NCI-H187 (cell line): ENCODE measurements at places on chromosomes 1 and 21.

DNA sequence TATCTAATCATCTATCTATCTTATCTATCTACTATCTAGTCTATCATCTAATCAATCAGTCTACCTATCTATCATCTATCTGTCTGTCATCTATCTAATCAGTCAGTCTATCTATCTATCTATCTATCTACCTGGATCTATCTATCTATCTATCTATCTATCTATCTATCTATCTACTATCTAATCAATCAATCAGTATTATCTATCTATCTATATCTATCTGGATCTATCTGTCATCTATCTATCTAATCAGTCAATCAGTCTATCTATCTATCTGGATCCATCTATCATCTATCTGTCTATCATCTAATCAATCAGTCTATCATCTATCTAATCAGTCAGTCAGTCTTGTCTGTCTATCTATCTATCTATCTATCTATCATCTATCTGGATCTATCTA, 26.9 kb upstream of the C1orf174 start:
- no peak for DNase-seq

GRCh38 chr21:42440187-42440792, 36.6 kb downstream of the UBASH3A start:
- no peak for DNase-seq

DNA sequence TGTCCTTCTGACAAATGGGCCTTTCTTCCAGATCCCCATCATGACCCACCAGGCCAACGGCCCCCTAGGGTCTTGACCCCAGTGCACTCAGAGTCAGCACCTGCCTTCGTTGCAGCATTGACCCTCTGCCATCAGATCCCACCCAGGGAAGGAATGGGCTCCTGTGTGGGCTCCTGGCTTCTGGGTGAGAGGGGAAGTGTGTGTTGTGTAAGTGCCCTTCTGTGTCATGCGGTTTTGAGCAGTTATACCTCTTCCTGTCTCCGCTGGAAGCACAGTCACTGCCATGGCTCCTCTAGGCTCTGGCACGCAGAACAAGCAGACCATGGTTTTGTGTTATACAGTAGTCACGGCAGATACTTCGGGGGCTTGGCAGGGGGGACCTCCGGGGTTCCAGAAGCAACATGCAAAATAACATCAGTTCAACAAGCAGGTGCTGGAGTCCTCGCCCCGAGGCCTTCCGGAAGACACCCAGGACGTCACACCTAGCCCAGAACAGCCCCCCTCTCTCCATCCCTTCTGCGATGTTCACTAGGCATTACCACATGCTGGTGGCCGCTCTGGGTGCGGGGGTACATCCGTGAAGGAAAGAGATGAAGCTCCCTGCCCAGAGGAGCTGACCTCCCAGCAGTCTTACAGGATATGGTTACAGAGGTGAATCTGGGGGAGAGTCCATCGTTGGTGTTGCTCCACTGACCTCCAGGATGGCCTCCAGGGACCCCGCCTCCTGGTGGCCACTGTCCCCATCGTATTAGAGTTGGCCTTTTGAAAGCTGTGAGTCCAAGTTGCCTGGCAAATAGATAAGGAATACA, 17.4 kb upstream of the KCNAB2 start:
- no peak for DNase-seq

DNA sequence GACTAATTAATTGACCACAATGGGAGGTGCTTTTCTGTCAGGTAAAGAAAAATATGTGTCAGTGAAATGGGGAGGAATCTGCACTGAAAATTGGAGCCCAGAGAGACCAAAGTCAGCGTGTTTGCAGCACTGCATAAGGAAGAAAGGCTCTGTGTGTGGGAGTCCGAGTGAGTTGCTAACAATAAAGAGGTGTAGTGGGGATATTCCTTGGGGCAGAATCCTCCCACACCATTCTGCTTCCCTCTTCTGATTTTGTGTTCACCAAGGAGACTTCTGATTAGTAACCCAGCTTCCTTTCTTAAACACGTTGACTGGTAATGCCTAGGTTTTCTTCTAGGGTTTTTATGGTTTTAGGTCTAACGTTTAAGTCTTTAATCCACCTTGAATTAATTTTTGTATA, 240.5 kb downstream of the RPS6KC1 start:
- no peak for DNase-seq

- DNase-seq = peak; percentile 23
Observed at GRCh38 chr1:223143537-223144248, 645 bp upstream of the TLR5 start.

DNA sequence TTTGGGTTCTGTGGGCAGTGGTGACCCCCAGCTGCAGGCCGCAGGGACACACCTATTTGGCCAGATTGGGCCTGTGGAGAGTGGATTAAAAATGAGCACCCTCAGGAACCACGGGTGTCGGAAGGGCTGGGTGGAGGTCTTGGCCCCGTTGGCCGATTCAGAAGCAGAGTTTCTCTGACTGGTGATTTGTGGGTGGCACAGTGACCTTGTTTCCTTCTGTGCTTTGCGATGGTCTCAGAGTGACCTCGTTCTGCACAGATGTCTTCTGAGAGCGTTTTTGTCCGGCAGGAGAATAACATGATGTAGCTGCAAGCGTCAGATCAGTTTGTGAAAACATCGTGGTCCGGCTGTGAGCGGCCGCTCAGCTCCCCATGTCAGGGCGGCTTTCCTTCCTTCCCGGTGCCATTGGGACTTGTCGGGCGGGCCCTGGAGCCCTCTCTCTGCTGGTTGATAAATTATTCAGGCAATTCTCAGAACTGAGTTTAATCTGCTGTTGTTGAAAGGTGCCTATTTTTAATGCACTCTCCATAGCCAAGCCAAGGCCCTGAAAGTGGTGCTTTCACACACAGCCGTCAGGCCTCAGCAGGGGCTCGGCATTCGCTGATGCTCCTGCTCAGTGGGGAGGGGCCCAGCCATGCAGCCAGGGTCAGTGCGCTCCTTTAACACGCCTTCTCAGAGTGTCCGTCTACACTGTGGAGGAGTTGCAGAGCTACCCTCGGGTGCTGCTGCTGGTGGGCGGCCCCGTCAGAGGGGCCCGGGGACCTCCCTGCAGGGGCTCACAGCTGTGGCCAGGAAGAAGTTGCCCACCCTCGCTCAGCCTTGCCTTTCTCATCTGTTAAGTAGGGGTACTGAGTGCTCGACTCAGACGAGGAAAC, 26.8 kb downstream of the TRPM2 start:
- DNase-seq = no peak

- DNase-seq = no peak
Observed at GRCh38 chr1:38558500-38559445, 300.8 kb downstream of the RRAGC start.

DNA sequence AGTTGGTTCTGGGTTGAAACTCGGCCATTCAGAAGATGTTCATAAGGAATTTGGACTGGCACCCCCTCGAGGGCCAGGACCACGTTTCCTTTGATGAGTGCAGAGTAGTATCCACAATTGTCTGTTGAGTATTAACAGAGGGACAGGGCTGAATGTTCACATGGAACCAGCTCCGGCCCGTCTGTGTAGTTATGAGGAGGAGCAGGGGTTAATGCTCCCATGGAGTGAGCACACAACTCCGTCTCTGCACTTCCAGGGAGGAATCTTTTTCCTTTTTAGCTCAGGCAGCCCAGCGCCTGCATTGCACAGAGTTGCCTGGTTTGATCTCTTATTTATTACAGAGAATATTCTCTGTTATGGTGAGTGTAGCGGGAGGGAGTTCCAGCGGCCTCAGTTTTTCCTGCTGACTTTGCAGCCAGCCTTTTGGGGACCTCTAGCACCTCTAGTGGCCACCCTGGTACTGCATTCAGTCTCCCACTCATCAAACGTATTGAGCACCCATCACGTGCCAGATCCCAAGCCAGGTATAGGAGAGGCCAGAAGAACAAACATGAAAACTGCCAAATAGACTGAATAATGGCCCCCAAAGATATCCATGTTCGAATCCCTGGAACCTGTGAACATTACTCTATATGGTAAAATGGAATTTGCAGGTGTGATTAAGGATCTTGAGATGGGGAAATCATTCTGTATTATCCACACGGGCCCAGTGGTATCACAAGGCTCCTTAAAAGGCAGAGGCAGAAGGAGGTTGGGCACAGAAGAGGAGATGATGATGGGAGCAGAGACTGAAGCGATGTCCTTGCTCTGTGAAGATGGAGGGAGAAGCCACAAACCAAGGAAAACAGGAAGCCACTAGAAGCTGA, 167.7 kb upstream of the CSF3R start:
- DNase-seq = peak; percentile 33

DNA sequence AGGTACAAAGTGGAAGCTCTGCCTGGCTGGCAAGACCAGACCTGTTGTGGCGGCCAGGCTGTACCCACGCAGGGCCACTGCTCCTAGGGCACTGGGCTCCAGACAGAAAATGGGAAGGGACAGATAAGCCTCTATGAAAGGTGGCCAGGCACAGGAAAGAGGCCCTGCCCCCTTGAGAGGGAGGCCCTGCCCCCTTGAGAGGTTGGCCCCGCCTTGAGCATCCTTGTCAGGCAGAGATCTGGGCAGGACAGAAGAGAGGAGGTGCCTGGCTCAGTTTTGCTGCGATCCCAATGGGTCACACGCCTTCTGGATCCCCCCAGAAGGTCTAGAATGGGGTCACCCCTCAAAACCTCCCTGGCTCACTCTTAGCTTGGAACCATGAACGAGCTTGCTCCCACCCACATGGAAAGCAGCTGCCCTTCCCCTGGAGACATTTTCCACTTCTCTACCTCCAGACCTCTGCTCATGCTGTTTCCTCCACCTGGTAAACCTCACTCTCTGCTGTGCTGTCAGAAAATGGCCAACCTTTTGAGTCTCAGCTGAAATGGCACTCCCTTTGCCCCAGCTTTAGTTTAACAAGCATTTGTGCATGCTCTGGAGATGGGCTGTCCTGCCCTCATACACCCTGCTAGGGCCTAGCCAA, 17.5 kb upstream of the ECE1 start:
- DNase-seq = no peak

DNA sequence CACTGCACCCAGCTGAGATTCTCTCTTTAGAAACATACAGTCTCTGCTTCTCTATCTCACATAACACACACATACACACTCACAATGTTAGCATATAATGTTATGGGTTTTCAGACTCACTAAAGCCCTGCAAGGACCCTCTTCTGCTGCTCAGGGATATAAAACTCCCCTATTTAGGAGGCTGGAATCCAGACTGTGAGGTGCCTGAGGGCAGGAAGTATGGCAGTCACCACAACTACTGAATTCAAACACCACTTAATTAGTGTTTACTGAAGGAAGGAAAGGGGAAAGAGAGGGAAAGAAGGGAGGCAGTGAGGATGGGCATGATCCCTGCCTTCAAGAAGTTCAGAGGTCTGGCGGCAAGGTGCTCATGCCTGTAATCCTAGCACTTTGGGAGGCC, 7.8 kb upstream of the CDK18 start:
- no peak for DNase-seq

- no peak for DNase-seq
Observed at GRCh38 chr1:228453022-228453560, 34.1 kb upstream of the RNF187 start.

DNA sequence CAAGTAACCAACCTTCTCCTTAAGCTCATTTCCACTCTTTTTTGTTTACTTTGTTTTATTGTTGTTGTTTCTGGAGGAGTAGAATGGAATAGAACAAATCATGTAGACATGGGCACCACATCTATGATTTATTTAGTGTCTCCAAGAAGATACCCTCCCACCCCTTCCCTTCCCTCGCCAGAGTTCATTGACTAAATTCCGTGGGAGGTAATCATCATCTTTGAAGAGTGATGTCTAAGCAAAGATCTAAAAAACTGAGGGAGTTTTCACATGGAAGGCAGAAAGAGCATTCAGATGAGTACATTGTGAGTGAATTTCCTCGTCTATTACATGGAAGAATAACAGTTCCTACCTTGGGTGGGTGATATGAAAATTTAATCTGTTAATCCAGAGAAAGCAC, 136.2 kb downstream of the SEC16B start:
- DNase-seq = no peak

- DNase-seq = no peak
Observed at GRCh38 chr1:31955917-31956736, 18.0 kb upstream of the PTP4A2 start.

- no peak for DNase-seq
Observed at GRCh38 chr1:64890699-64891447, 75.5 kb downstream of the JAK1 start.

- no peak for DNase-seq
Observed at GRCh38 chr1:207848234-207848633, 62.7 kb downstream of the CD34 start.

- no peak for DNase-seq
Observed at GRCh38 chr1:42456754-42457089, 379 bp downstream of the PPCS start.

GRCh38 chr1:150981805-150982712, at the start of gene ANXA9:
TSS of gene ANXA9 (plus strand) at chr1:150982292. CDS start at chr1:150983106, 814 bp downstream.
- DNase-seq = peak; percentile 50

DNA sequence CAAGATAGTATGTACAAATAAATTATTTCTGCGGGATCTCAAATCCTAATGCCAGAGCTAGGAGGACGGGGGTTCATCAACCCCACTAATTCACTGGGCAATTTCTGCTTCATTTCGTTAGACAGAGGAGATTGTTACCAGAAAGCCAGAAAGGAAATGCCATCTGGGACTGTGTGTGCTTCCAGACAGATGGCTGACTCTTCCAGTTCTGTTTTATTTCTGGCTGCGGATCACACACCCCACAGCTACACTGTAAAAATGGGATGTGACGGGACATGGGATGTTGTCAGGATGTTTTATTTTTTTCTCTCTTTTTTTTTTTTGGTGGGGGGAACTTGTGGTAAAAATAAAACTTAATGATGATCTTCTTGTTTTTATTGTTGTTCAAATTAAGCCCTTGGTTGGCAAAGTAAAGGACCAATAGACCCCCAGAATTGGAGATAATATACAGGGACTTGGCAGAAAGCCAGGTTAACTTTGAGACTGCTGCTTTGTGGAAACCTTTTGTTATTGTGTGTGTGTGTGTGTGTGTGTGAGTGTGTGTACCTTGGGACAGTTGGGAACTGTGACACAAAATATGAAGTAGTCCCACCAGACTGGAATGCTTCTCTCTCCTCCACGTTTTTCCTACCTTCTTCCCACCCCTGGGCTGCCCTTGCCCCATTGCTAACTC, 114.5 kb downstream of the NUF2 start:
- DNase-seq = no peak

GRCh38 chr1:237779356-237779755, 111.4 kb downstream of the ZP4 start:
- no peak for DNase-seq

DNA sequence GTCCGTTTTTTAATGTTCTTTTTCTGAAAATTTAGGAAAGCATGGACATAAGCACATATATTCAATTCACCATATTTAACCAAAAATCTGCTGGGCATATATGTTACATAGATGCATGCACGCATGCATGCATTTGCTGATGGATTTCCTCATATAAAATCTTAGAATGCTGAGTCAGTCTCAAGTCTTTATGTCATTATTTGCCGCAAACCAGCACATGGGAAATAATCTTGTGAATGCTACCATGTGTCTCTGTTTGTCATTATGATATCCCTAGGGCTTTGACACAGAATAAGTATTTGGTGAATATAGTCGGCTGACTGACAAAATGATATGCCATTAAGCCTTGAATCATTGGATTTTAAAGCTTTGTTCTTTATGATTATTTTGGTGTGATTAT, 776.5 kb downstream of the KCNT2 start:
- no peak for DNase-seq

- no peak for DNase-seq
Observed at GRCh38 chr1:21020151-21020550, 156.5 kb downstream of the EIF4G3 start.

GRCh38 chr1:35707601-35708440, 10.9 kb downstream of the C1orf216 start:
- peak; percentile 23 for DNase-seq
